ENCODE measurements at places on chromosomes 5 and 9.

GRCh38 chr9:79581794-79582193 is 10.0 kb downstream of the TLE4 start:
- H3K27me3 ChIP-seq = no peaks in the 10 kb centered on the region
- DNase-seq = no peak
- peaks cover 7% of the 10 kb centered on the region for H3K4me1 ChIP-seq
- no peaks in the 10 kb centered on the region for H3K36me3 ChIP-seq
- no peak overlapping the region for H3K27ac ChIP-seq

DNA sequence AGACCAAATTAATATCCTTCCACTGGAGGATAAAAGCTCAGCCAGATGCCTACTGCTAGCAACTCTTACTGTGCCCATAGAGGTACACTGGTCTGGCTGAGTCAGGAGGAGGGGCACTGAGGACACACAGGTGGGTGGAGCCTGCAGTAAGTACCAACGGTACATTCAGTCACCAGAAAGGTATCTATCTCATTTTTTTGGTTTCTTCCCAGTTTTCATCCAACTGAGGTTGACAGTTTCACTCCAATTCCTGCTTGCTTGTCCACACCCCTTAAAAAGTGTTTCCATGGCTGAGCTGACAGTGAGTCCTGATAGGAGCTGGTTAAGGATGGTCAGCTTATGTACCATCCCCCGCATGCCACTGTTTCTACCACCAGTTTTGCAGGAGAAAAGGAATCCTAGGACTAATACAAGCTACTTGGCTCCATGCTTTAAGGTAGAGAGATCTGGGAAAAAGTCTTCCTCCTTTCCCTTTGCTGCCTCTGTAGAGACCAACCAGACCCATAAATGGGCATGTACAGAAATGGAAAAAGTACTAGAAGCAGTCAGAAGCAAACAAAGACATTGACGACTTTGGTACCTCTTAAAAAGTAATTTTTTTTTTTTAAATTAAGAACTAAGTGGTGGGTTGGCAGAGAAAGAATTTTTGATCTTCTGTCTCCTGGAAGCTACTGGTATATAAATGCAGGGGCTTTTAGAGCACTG is 3.2 kb downstream of the ELL2 start:
- H3K27ac ChIP-seq = no peak overlapping the region
- H3K4me3 ChIP-seq = peak overlapping the region; percentile 70
- peaks cover 55% of the 10 kb centered on the region for H3K4me1 ChIP-seq

- H3K27ac ChIP-seq = no peak overlapping the region
- DNase-seq = no peak
- H3K27me3 ChIP-seq = no peaks in the 10 kb centered on the region
- no peak overlapping the region for H3K4me3 ChIP-seq
- H3K4me1 ChIP-seq = peaks cover 6% of the 10 kb centered on the region
Measured at GRCh38 chr9:112546149-112547012, 59.8 kb downstream of the KIAA1958 start.

- H3K4me1 ChIP-seq = peaks cover 54% of the 10 kb centered on the region
- H3K27me3 ChIP-seq = no peaks in the 10 kb centered on the region
- H3K4me3 ChIP-seq = no peak overlapping the region
- H3K36me3 ChIP-seq = peaks cover 6% of the 10 kb centered on the region
Measured at GRCh38 chr9:136346157-136346481, 17.4 kb downstream of the DNLZ start.

- peak overlapping the region; percentile 62 for H3K4me3 ChIP-seq
- H3K27me3 ChIP-seq = peaks cover 44% of the 10 kb centered on the region
- H3K36me3 ChIP-seq = no peaks in the 10 kb centered on the region
- DNase-seq = no peak
- H3K27ac ChIP-seq = peak overlapping the region; percentile 9
Measured at GRCh38 chr5:147234239-147234824, 494 bp upstream of the STK32A start.

- no peaks in the 10 kb centered on the region for H3K27me3 ChIP-seq
- H3K36me3 ChIP-seq = no peaks in the 10 kb centered on the region
- DNase-seq = no peak
- no peak overlapping the region for H3K27ac ChIP-seq
- peaks cover 20% of the 10 kb centered on the region for H3K4me1 ChIP-seq
- H3K4me3 ChIP-seq = no peak overlapping the region
Measured at GRCh38 chr5:142317173-142317572, 7.6 kb downstream of the SPRY4 start.

- no peak for DNase-seq
- no peaks in the 10 kb centered on the region for H3K36me3 ChIP-seq
- no peak overlapping the region for H3K4me3 ChIP-seq
- no peak overlapping the region for H3K27ac ChIP-seq
Measured at GRCh38 chr5:78050888-78051287, 243.6 kb downstream of the AP3B1 start.

DNA sequence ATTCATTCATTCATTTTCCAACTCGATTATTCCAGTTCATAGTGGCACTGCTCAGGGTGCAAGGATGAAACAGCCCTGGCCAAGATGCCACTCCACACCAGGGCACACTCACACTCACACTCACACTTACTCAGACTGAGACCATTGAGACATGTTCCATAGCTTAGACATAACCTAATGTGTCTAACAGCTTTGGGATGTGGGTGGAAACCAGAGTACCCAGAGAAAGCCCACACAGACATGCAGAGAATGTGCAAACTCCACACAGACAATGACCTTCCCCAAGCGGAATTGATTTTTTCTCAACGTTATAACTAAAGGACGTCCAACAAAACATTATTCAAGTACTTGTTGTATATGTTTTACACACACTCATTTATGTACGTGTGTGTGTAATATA is 1363.5 kb downstream of the EFNA5 start:
- no peaks in the 10 kb centered on the region for H3K4me1 ChIP-seq
- no peaks in the 10 kb centered on the region for H3K36me3 ChIP-seq
- H3K27ac ChIP-seq = no peak overlapping the region
- DNase-seq = no peak
- no peaks in the 10 kb centered on the region for H3K27me3 ChIP-seq

DNA sequence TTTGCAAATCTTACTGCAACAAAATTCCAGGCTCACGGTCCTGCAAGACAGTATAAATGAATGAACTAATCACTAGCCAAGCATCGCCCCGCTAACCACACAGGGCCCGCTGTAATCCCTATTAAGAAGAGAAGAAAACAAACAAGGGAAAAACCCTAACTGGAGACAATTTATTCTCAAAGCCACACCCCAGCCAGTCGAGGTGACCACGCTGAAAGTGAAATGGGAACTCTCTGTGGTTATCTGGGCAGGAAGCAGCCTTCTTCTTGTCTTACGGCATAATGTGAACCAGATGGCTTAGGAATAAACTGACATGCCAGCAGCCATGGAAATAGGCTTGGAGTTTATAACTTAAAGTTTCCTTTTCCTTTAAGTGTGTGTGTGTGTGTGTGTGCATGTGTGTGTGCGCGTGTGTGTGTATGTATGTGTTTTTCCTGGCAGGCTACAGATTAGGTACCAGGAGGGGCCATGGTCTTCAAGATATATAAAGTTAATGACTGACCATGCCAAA is 120.2 kb downstream of the SEMA6A start:
- H3K27me3 ChIP-seq = no peaks in the 10 kb centered on the region
- H3K36me3 ChIP-seq = peaks cover 5% of the 10 kb centered on the region
- H3K27ac ChIP-seq = peak overlapping the region; percentile 44
- peaks cover 20% of the 10 kb centered on the region for H3K4me1 ChIP-seq

GRCh38 chr5:172437445-172438318 is 16.6 kb downstream of the SH3PXD2B start:
- no peaks in the 10 kb centered on the region for H3K27me3 ChIP-seq
- peaks cover 35% of the 10 kb centered on the region for H3K4me1 ChIP-seq
- DNase-seq = peak; percentile 85
- H3K27ac ChIP-seq = peak overlapping the region; percentile 21
- no peak overlapping the region for H3K4me3 ChIP-seq

DNA sequence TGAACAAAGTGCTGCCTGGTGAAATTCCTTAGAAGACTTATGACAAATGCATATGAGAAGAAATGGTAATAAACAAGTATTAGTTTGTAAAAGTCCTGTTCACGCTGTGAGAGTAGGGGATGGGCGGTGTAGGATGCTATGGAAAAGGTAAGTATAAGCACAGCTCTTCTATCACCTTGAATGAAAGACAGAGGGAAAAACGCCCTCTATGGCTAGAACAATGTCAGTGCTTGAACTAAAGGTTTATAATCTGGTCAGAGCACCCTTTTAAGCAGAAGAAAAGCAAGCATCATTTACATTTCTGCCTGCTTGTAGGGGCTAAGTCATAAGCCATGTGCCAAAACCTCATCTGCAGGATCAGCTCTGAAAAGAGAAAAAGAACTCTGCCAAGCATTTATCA is 115.2 kb downstream of the LHFPL2 start:
- no peak overlapping the region for H3K27ac ChIP-seq
- no peaks in the 10 kb centered on the region for H3K36me3 ChIP-seq

DNA sequence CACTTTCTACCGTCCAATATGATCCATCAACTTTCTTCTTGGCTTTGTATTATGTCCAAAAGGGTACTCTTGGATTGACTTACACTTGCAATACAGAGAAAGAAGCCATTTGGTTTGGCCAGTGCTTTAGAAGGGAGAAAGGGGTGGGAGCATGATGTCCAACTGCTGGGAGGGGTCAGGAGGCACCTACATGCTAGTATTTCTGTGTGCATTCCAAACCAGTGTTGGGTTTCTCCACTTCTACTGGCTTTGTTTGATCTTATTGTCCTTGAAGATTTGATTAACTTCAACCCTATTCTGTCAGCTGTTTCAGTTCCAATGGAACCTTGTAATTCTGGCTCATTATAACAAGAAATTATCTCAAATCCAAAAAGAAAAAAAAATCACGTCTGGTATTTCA is 27.6 kb downstream of the CYSTM1 start:
- DNase-seq = no peak
- H3K27me3 ChIP-seq = no peaks in the 10 kb centered on the region
- H3K27ac ChIP-seq = no peak overlapping the region
- peaks cover 16% of the 10 kb centered on the region for H3K4me1 ChIP-seq

DNA sequence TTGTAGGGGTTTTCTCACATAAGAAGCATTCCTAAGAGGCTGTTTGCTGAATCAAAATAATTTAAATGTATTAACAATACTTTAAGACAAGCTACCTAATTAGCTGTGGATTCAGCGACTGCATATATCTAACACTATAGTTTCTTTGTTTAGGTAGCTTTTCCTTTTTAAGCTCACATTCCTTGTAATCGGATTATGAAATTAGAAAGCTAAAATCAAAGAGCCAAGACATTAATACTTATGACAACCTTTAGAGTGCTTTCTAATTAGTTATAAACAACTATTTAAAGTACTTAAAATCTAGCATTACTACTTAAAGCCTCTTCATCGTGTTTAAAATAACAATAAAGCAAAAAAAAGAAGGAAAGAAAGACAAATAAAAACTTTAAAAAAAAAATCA is 137.3 kb upstream of the RETREG1 start:
- H3K36me3 ChIP-seq = no peaks in the 10 kb centered on the region
- no peak overlapping the region for H3K27ac ChIP-seq
- H3K4me1 ChIP-seq = no peaks in the 10 kb centered on the region
- no peak for DNase-seq
- no peaks in the 10 kb centered on the region for H3K27me3 ChIP-seq

DNA sequence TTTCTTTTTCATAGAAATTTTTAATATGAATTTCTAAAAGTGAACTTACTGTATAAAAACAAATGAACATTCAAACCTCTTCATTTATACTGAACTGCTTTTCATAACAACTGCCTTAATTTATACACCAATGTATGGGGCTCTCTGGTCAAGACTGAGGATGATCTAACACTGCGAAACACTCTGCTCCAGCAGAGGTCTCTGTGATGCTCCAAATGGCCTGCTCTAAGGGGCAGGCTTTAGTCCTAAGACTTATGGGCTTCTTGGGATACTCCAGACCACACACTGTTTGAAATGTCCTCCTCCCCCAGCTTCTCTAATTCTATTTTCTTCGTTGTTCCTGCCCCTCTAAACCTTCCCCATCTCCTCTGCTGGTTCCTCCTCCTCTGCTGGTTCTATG is 58.5 kb downstream of the LIFR start:
- no peaks in the 10 kb centered on the region for H3K4me1 ChIP-seq
- no peak for DNase-seq
- no peak overlapping the region for H3K27ac ChIP-seq
- no peaks in the 10 kb centered on the region for H3K27me3 ChIP-seq
- H3K36me3 ChIP-seq = peaks cover 96% of the 10 kb centered on the region

GRCh38 chr5:96911139-96911538 is 24.7 kb upstream of the LNPEP start:
- H3K27ac ChIP-seq = no peak overlapping the region
- no peaks in the 10 kb centered on the region for H3K27me3 ChIP-seq
- DNase-seq = no peak
- H3K4me3 ChIP-seq = no peak overlapping the region

DNA sequence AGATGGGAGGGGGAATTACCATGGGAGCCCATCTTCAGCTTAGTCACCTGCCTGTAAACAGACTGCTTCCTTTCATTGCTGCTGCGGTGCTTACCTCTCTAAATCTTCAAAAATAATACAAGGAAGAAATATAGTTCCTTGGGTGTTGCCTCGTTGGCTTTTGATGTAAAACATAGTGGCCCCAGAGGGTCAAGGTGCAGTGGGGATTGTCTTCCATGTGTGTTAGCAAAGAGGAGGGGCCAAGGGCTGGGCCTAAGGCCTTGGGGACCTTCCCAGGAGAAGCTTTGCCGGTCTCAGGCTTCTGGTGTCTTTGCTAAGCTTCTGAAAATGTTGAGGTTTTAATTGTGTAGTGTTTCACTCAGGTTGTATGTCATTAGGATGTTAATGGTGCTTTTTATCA is 90.0 kb downstream of the PDE8B start:
- DNase-seq = no peak
- no peaks in the 10 kb centered on the region for H3K27me3 ChIP-seq
- H3K4me1 ChIP-seq = no peaks in the 10 kb centered on the region
- no peaks in the 10 kb centered on the region for H3K36me3 ChIP-seq
- H3K4me3 ChIP-seq = no peak overlapping the region

- H3K36me3 ChIP-seq = no peaks in the 10 kb centered on the region
- DNase-seq = no peak
- H3K4me3 ChIP-seq = no peak overlapping the region
- H3K27me3 ChIP-seq = no peaks in the 10 kb centered on the region
Measured at GRCh38 chr5:172445866-172446265, 8.5 kb downstream of the SH3PXD2B start.

GRCh38 chr9:3768286-3768685 is 242.5 kb upstream of the RFX3 start:
- no peaks in the 10 kb centered on the region for H3K4me1 ChIP-seq
- no peak for DNase-seq
- no peak overlapping the region for H3K27ac ChIP-seq
- H3K36me3 ChIP-seq = no peaks in the 10 kb centered on the region
- H3K4me3 ChIP-seq = no peak overlapping the region
- H3K27me3 ChIP-seq = no peaks in the 10 kb centered on the region

- no peaks in the 10 kb centered on the region for H3K27me3 ChIP-seq
- H3K36me3 ChIP-seq = no peaks in the 10 kb centered on the region
- H3K27ac ChIP-seq = no peak overlapping the region
- DNase-seq = no peak
Measured at GRCh38 chr9:130234340-130235260, 31.0 kb upstream of the HMCN2 start.

Data from heart left ventricle (tissue), 16 donors.